Left colon (tissue), 2 donors: ENCODE measurements at places on chromosomes 5 and 9.

DNA sequence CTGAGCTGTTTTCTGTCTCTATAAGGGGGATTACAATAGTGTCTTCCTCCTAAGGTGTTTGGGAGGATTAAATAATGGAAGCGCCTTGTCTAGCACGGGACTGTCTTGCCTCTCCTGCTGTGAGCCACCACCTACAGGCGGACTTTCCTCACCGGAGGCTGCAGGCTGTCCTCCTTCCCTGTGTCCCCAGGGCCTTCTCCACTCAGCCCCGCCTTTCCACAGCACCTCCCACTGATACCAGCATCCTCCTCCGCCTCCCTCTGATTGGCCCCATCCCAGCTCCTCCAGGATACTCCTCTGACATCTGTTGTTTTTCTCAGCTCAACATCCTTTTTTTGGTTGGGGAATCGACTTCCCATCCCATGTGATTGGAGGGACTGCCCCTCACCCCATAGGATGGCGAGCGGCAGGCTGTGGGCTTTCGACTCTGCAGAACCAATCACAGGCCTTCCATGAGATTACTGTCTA is 851 bp upstream of the ZDHHC12 start:
- peak; percentile 88 for DNase-seq

DNA sequence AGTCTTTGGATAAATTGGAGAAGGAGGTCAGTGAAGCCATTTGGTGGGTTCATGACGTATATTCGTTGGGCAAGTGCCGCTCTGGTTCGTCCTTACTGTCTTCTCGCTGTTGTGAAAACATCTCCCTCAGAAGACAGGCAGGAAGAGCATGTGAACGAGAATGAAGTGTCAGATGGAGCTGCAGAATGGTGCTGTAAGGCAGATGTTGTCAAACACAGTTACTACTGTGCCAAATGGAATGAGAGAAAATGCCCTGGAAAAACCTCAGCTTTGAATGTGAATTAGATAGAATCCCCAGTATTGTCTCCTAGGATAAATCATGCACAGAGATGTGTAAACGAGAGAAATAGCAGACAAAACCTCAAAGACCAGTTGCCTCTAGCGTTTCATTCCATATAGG is 121.5 kb downstream of the CAMK4 start:
- DNase-seq: no peak

- peak; percentile 36 for DNase-seq
Observed at GRCh38 chr5:167723254-167723871, 568.1 kb upstream of the WWC1 start.

DNA sequence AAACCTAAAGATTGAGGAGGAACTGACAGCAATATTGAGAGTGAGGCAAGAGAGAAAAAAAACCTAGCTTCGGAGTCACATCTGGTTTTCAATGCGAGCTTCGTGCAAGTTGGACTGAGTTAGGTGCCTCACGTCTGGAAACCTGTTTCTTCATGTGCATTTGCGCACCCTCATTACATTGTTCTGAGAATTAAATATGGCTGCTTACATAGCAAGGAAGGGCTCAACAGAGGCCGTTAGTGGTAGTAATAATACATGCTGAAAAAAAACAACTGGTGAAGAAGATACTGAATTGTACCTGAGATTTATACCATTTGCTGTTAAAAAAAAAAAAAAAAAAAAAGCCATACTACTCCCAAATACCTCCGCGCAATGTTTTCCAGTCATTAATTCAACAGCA is 18.6 kb downstream of the DNAJA1 start:
- no peak for DNase-seq

DNA sequence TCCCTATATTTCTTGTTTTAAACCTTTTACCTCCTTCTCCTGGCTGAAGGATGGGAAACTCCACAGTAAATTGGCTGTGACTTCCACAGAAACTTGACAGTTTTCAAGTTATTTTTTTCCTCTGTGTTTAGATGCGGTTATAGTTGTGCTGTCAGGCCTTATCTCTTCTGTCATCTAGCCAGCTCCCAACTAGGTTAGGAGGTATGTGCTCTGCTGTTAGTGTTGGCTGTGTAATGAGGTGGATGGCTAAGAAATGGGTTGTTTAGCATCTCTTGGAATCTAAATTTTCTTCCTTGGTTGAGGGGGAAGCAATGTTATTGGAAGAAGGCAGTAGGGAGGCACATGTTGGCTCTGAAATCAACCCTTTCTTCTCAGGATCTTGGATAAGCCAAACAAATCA is 149.9 kb upstream of the RUSC2 start:
- DNase-seq: no peak

- DNase-seq: no peak
Observed at GRCh38 chr9:128026773-128027541, 40.2 kb downstream of the NAIF1 start.

- no peak for DNase-seq
Observed at GRCh38 chr5:139638736-139639618, 9.2 kb upstream of the CXXC5 start.

DNA sequence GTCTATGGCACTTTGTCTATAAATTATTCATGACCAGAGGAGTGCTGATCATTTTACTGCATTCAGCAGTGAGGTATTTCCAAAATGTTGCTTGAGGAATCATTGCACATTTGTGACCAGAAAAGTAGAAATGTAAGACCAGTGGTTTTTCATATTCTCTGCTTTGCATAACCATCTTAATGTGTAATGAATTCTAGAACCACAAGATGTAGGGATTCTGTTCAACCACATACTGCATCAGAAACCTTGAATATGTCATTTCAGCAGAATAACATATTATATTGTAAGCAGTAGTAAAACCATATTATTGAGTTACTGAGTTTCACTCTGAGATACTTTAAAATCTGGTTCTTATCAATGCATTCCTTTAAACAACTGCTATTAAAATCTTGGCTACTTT is 1243.4 kb downstream of the MAT2B start:
- no peak for DNase-seq

GRCh38 chr9:86531971-86532640 is 177.9 kb upstream of the TUT7 start:
- no peak for DNase-seq

GRCh38 chr9:100939636-100940035 is 88.9 kb upstream of the PLPPR1 start:
- DNase-seq: no peak

DNA sequence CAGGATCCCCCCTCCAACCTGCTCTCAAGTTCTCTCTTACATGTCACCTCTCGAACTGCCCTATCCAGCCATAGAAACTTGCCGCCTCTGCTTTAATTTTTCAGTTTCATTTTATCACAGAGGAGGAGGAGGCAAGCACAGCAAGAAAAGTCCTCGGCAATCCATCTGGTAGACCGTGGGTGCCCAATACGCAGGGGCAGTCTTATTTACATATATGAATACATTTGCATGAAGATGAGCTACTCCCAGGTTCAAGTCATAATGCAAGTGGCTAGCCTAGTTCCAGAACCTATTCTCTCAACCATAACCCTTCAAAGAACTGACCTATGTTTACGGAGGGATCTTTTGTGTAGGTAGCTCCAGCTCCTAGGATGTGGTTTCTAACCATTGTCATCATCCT is 223.2 kb upstream of the PANK3 start:
- no peak for DNase-seq

DNA sequence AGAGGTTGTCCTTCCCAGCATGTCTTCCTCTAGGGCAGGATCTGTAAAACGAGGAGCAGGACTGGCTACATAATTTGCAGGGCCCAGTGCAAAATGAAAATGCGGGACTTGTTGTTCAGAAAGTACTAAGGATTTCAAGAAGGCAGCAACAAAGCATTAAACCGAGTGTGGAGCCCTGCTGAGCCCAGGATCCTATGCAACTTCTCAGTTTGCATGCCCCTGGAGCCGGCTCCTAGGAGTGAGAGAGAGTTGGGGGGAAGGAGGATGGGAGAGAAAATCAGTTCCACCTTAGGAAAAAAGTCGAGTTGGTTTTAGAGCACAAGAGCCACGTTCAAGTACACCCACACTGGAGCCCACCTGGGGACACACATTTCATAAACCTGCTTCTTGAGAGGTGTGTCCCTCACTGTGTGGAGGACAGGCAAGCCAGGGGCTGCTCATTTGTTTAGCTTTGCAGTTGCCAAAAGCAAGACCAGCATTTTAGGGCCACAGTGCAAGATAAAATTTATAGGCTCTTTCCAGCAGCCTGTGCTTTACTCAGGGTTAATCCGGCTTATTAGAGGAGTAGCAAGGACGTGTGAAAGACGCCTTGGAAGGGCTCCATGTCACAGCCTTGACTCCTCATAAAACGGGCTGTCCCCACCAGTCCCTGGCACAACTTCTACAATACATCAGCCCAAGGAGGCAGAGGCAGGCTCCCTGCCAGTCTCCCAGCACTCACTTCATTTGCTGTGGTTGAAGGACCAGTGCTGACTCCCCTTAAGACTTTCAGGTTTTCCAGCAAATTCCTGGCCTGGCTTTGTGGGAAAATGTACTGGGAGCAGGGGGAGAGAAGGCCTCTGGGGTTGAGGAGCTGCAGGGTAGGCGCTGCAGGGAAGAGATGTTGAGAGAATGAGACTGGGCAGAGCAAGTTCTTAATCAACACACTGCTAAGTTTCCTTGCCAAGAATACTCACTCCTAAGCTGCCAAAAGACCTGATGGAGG is 159.7 kb upstream of the SEMA6A start:
- DNase-seq: no peak

DNA sequence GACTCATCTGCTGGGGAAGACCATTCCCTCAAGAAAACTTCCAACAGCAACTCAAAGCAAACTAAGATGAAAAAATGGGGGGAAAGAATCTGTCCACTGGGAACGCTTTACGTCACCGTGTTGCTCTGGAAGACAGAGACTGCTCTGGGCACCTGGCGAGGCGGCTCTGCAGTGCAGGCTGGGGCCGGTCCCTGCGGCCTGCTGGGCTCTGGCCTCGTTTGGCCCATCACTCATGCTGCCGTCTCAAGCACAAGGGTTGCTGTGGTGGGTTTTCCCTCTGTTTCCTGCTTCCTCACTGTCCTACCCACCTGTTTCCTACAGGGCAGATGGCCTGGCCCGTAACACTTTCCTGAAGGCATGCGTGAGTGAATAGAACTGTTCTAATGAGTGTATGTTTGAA is 92.9 kb upstream of the OTULINL start:
- no peak for DNase-seq

GRCh38 chr9:126604059-126605055 is 9.4 kb upstream of the LMX1B start:
- DNase-seq: no peak

GRCh38 chr9:89189215-89189614 is 10.6 kb upstream of the SHC3 start:
- no peak for DNase-seq
